Fibroblast of upper back skin (primary cell): ENCODE measurements at places on chromosomes 7 and 10.

DNA sequence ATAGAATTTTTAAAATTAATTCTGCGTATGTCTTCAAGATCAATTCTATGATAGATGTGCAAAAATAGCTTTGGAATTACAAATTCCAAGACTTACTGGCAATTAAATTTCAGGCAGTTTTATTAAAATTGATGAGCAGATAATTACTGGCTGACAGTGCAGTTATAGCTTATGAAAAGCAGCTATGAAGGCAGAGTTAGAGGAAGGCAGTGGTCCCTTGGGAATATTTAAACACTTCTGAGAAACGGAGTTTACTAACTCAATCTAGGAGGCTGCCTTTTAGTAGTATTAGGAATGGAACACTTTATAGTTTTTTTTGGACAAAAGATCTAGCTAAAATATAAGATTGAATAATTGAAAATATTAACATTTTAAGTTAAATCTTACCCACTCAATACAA, 70.8 kb downstream of the CFTR start:
- no peak for DNase-seq

- DNase-seq: no peak
Measured at GRCh38 chr7:4928445-4928844, 30.5 kb downstream of the MMD2 start.

- DNase-seq: no peak
Measured at GRCh38 chr7:29480451-29480850, 83.2 kb upstream of the PRR15 start.

GRCh38 chr10:25231751-25232150, 57.0 kb downstream of the GPR158 start:
- no peak for DNase-seq

GRCh38 chr10:31697271-31698180, 231.1 kb downstream of the ARHGAP12 start:
- DNase-seq: peak; percentile 80

GRCh38 chr7:154578336-154578735, 424.6 kb downstream of the PAXIP1 start:
- DNase-seq: no peak

DNA sequence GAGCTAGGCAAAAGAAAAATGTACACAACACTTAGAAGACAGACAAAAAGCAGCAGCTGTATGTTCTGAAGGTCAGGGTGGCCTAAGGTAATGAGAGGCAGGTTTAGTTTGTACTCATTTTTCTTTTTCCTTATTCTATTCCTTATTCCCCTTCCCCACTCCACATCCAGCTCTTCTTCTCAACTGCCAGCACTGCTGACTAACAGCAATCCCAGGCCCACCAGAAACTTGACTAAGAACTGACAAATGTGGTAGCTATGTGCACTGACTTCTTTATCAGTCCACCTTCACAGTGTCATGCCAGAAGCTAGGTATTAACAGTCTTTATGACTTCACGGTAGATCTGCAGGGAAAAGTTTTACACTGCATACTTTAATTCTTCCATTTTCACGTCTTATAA, 6.1 kb downstream of the COPG2 start:
- no peak for DNase-seq

GRCh38 chr10:23530079-23530478, 91.2 kb downstream of the OTUD1 start:
- peak; percentile 5 for DNase-seq

GRCh38 chr10:767211-767610, 77.7 kb upstream of the DIP2C start:
- DNase-seq: no peak

DNA sequence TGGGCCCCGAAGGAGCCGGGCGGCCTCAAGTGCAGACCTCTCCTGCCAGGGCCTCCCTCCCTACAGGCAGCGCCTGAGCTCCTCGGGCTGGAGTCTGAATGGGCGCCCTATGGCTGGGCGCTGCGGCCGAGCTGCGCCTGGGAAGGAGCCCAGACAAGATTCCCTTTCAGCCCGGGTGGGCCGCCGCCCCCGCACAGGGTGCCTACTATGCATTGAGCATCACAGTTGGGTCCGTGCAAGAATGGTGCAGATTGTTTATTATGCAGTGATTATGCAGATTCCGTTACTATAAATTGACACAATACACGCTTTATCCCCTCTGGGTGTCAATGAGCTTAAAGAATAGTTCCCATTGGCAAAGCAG, 77.2 kb upstream of the PDGFA start:
- DNase-seq: no peak

GRCh38 chr7:1323178-1324027, 90.7 kb downstream of the UNCX start:
- DNase-seq: no peak

GRCh38 chr10:92430103-92430502, 139.1 kb downstream of the MARCHF5 start:
- no peak for DNase-seq

DNA sequence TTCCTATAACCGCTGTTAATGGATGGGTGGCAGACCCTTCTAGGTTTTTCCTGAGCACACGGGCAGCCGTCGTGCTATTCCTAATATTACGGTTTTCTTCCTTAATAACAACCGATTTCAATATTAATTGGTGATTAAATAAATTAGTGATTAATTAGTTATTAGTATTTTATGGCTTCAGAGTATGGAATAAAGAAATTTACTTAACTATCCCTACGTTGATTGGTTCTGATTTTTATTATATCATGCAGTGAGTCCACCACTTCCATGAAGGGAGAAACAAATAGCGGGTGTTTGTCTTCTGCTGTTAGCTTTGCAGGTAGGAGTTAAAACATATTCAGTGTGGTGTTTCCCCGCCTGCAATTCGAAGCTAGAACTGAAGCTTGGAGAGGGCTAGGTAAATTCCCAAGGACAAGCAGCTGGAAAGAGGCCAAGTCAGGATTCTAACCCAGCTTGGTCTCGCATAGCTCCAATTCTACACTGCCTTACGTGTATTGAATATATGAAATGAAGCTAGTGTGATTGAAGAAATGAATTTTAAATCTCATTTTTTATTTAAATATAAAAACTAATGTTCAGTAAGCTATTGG, 928 bp upstream of the CSTF2T start:
- peak; percentile 60 for DNase-seq
